CD4-positive, alpha-beta T cell treated with Interferon gamma for 1 hour (primary cell): ENCODE measurements at places on chromosomes 7 and 10.

GRCh38 chr7:114835861-114836260 is 86.0 kb upstream of the MDFIC start:
- DNase-seq = no peak

DNA sequence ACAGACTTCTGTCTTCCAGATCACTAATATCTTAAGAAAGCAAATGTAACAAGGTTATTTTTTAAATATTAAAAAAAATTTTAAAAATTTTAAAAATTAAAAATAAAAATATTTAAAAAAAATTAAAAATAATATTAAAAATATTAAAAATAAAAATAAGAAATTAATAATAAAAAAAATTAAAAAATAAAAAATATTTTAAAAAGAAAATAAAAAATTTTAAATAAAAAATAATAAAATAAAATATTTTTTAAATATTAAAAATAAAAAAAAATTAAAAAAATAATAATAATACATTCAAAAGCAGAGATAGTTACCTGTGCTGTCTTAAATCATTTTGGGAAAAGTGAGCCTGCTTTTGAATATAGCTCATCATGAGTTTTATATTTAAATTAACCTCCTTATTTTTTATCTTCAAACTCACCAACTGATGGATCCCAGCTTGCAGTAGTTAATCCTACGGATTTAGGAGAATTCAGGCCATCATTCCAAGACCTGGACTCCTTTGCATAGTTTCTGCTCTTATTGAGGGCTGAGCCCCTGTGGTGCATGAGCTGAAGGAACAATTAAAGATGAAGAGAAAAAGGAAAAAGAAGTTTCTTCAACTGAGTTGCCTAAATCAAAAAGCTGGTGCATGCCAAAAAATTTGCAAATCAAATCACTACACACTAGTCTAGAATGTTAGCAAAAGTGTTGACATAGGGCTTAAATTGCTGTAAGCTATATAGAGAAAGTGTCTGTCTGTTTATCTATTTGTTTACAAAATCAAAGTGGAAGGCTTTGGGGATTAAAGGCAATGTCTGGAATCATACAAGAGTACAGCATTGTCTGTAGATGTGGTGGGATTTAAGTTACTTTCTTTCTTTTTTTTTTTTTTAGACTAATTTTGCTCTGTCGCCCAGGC is 50.5 kb upstream of the ZNF438 start:
- no peak for DNase-seq

GRCh38 chr10:60434418-60435046 is 44.9 kb upstream of the ANK3 start:
- DNase-seq = no peak

GRCh38 chr7:69736126-69736810 is 138.0 kb downstream of the AUTS2 start:
- DNase-seq = no peak

DNA sequence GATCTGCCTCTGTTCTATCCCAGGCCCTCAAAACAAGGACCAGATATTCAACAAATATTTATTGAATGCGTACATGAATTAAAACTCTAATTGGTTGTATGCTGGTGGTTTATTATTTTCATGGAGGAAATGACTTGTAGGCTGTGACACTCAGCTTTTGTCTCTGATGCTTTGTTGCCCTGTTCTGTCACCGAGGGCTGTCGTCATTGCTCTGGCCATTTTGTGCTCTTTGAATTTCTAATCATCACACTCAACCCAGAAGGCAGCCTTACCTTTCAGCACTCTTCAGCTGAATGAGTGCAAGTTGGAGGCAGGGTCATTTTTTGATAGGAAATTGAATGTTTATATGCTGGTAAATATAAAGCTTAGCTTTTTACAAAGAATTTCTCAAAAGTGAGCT is 14.5 kb downstream of the SRGN start:
- DNase-seq = no peak

- no peak for DNase-seq
These were observed 28.1 kb downstream of the OAT start for GRCh38 chr10:124390471-124391187.

- peak; percentile 30 for DNase-seq
These were observed 10.7 kb upstream of the IDI2 start for GRCh38 chr10:1036341-1036791.

- no peak for DNase-seq
These were observed 9.8 kb upstream of the LAMB1 start for GRCh38 chr7:108012499-108013430.

GRCh38 chr7:140714331-140715040 is 18.0 kb downstream of the NDUFB2 start:
- no peak for DNase-seq

DNA sequence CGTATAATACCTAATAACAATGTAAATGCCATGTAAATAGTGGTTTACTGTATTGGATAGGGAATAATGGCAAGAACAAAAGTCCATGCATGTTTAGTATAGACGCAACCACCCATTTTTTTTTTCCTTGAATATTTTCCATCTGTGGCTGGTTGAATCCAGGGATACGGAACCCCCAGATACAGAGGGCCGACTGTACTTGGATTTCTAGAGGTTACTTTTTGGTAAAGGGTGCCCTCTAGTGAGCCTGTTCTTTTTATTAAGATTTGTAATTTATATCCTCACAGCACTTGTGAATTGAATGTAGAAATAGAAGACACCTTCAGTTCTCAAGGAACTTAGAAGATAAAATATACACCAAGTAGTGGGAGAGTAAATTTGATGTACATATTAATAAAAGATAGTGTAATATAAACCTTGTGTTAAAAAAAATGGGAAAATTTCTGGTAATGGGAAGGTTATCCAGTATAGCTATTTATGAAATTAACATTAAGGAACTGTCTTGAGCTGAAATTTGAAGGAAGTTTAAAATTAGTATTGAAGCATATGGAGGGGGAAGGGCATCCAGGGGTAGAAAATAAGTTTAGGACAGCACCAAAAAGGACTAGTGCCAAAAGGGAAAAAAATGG is 32.0 kb downstream of the EXOC6 start:
- no peak for DNase-seq

- DNase-seq = no peak
These were observed 133.8 kb upstream of the MEOX2 start for GRCh38 chr7:15820319-15820718.

- peak; percentile 20 for DNase-seq
These were observed 59.3 kb upstream of the EXOC6 start for GRCh38 chr10:92789067-92789466.

GRCh38 chr10:49334964-49335363 is 36.0 kb downstream of the C10orf71 start:
- no peak for DNase-seq

DNA sequence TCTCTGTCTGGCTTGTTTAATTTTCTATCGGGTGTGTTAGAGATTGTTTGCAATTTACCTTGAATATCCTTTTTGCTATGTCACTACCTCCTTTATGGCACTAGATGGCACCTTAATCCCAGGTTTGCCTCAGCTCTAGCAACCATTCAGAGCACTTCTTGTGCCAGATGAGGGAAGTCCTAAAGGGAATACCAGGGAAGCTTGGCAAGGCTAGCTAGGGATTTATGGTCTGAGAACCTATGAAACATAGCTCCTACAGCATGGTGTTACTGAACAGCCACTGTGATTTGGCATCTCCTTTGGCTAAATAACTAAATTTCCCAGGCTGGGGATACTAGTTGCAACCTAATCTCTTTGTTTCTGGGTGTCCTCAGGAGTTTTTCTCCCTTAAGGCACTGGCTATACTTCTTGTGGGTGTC is 69.0 kb upstream of the VOPP1 start:
- DNase-seq = peak; percentile 20

GRCh38 chr7:69537691-69538090 is 60.6 kb upstream of the AUTS2 start:
- no peak for DNase-seq

DNA sequence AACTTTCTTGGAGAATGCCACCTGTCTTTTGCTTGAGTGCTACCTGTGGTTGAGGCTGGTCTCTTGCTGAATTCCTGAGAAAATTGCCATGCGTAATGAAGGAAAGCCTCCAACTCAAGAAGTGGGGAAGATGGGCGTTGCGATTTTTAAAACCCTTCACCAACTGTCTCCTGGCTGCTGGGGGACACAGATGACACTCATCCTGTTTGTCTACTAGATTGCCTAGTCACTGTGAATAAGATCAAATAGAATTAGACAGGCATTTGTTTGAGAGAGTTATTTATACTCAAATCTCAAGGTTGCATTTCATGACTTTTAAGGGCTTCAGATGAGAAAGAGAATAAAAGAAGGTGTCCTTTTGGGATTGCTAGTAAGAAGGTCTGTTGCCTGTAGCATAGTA is 84.3 kb upstream of the MTPN start:
- DNase-seq = no peak

DNA sequence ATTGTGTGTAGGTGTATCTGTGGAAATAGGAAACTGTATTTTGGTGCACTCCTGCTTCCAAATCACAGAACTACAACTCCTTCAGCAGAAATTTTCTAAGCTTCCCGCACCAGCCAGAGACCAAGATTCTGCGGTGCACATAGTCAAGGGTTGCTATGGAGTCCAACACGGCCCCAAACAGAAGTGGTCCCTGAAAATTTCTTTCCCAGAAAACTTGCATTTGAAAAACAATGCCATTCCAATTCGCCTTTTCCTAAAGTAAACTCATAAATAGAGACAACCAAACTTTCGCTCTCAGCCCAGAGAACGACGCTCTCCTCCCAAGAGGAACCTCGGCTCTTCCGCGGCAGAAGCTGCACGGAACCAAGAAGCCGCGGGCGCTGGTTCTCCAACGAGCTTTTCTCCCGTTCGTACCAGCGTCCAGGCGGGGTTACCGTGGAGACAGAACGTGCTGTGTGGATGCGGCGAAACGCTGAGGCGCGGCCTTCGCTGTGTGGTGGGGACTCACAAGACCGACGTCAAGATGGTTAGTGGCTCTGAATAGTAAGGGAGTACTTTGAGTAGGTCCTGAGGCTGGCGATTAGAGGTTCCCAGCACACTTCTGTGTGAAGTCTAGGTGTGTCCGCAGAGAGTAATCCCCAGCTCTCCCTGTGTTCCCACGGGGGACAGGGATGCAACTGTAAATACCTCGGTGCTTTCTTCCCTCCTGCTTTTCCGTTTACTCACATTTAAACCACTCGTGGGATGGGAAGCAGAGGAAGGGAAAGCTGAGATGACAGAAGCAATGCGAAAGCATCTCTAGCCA is 24.0 kb upstream of the ZC3HAV1 start:
- DNase-seq = peak; percentile 85

DNA sequence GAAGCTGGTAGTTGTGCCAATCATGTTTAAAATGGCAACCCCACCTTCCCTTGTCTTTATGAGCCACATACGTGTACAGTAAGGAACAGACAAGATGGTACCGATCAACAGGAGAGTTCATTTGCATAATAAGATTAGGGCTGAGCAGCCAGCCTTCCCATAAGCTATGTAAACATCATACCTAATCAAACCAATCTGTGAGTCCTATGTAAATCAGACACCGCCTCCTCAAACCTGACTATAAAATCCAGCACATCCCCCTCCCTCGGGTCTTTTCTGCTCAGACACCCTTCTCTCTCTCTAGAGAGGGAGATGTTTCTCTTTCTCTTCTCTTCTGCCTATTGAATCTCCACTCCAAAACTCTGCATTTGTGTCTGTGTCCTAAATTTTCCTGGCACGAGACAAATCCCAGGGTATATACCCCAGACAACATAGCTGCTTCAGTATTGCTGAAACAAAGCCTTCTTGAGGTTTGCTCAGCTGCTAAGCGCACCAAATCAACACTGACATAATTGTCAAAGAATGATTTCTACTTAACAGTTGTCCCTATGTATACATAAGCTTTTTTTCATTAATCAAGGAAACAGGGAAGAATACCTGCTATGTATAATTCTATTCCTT is 279.2 kb downstream of the THSD7A start:
- no peak for DNase-seq

GRCh38 chr10:131314799-131315198 is 3.3 kb upstream of the TCERG1L start:
- no peak for DNase-seq

DNA sequence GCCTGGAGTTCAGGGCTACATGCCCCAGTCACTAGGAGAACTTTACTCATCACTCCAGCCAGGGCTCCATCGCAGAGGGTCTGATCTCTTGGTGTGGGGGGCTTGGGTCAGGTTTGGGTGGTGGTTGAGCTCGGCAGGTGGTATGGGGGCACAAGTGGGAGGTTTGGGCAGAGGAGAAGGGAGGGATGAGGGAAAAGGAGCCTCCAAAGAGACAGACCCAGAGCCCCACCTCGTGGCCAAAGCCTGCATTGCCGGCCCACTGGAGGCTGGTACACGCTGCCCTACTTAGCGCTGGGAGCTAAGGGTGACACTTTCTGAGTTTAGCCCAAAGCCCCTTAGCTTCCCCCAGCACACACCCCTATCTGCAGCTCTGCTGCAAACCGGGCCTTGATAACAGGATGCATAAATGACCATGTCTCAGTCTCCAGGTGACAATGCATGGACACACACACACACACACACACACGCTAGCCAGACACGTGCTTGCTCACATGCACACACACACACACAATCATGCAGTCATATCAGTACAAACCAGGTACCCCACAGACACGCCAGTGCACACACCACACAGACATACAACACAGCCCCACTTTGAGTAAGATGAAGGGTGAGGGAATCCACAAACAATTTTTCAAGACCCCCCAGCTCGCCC is 14.7 kb downstream of the LZTS2 start:
- peak; percentile 66 for DNase-seq

GRCh38 chr10:130495891-130496636 is 359.9 kb downstream of the GLRX3 start:
- no peak for DNase-seq
